ENCODE measurements at places on chromosomes 12 and 14. TPM values are rescaled to one million over a fixed set of nuclear protein-coding genes. Genes with fewer than 3 reads are reported as not detected.

DNA sequence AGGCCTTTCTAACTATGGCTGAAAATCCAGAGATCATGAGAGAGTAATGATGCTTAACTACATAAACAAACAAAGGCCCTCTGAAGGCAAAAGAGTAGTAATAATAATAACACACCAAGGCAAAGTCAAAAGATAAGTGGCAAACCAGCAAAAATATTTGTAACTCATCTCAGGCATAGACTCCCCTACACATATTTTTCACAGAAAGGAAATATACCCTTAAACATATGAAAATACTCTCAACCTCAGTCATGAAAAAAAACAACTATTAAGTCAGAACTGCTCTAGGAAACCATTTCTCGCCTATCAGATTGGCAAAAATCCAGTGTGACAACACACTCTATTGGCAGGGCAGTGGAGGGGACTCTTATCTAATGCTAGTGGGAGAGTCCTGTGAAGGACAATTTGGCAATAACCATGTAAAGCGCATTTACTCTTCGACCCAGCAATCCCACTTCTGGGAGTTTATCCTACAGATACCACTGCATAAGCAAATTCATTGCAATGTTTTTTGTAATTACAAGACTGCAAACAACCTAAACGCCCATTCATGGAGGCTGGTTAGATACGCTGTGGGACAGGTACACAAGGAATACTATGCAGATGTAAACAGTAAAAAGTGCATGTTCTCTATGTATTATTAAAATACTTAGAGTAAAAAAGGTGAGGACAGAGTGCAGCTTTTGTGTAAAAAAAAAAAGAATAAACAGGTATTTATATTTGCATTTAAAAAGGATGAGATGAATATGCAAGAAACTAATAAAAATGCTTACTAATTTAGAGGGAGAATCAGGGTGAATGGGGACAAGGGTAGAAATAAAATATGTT is 26.0 kb upstream of the IL22 start:
- H3K36me3 ChIP-seq = no peaks in the 10 kb centered on the region
- no peak for DNase-seq
- H3K4me1 ChIP-seq = peaks cover 30% of the 10 kb centered on the region

- no peak for DNase-seq
- no peak overlapping the region for H3K4me3 ChIP-seq
- no peak overlapping the region for H3K27ac ChIP-seq
- peaks cover 26% of the 10 kb centered on the region for H3K4me1 ChIP-seq
- no peaks in the 10 kb centered on the region for H3K36me3 ChIP-seq
Observed at GRCh38 chr14:58599707-58600106, 38.1 kb upstream of the DACT1 start.

DNA sequence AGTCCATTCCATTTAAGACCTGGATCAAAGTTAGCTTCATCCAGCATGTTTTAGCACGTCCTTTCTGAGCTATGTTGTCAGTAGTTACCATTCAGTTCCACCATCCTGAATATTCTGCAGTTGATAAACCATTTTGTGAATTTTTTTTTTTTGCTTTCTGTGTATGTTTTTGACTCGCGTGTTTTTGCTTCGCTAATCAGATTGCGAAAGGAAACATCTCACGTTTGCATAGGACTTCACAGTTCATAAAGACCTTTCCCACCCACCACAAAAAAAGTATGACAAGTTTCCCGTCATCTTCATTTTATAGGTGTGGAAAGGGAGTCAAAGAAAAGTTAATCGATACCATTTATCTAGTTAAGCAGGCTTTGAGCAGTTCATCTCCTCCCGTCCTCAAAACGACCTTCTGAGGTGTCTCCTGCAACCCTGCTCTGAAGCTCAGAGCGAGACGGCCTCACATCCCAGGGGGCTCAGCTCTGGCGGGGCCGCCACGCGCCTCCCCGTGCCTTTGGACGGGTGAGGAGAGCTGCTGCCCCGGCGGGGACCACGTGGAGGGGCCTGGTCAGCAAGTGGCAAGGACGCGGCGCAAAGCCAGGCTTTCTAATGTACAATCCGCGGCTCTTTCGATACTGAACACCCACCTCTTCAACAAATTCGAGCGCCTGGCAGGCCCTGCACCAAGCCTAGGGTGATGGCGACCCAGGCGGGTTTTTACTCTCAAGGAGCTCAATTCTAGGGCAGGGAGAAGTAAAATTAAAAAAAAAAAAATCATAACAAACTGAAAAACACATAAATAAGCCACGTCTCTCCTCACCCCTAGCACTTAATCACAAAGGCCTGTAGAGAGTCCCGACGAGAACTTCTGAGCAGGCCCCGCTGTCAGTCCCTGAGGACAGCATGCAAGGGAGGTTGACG is 988 bp upstream of the TMEM263 start:
- H3K4me3 ChIP-seq = peak overlapping the region; percentile 99
- H3K36me3 ChIP-seq = peaks cover 6% of the 10 kb centered on the region
- H3K27ac ChIP-seq = peak overlapping the region; percentile 89
- DNase-seq = no peak
- H3K27me3 ChIP-seq = peaks cover 9% of the 10 kb centered on the region

DNA sequence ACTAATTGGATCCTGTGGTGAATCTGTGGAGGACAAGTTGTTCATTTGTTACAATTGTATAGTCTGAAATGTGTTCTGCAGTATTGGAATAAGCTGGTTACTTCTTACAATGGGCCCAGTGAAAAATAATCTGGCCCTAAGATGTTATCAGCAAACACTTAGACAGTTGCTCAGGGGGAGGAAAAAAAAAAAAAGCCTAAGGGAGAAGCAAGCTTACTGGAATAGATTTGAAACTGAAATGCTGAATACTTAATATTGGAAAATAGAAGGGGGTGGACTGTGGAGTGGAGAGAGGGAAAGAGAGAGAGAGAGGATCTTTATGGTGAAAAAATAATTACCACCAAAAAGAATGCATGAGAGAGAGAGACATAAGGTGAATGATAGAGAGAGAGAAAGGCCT is 4.0 kb downstream of the FOXG1 start:
- H3K4me1 ChIP-seq = peaks cover 3% of the 10 kb centered on the region
- no peak overlapping the region for H3K27ac ChIP-seq
- H3K36me3 ChIP-seq = peaks cover 20% of the 10 kb centered on the region
- no peak overlapping the region for H3K4me3 ChIP-seq
- peaks cover 47% of the 10 kb centered on the region for H3K27me3 ChIP-seq
- no peak for DNase-seq

DNA sequence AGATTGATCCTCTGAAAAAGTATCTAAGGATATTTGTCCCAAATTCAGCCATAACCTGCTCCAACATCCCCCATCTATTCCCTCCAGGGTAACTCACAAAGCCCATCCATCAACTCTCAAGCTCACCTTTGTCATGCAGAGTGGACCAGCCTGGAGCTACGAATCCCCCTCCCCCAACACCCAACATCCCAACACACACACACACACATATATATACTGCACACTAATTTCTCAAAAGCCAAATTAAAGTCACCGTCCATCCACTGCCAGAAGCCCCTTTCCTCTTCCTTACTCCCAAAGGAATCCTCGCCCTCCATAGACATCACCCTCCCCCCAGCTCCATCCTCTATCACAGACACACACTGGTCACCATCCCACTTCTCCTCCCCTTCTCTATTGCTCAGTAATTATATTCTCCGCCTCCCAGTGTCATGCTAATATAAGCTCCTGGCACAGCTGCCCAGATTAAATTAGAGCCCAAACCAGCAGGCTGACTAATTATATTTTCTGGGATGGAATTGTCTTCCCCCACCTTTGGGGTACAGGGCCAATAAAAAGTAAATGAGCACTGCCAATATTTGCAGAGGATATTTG is 13.5 kb upstream of the TESPA1 start:
- H3K27ac ChIP-seq = no peak overlapping the region
- H3K36me3 ChIP-seq = no peaks in the 10 kb centered on the region
- DNase-seq = no peak
- H3K4me3 ChIP-seq = no peak overlapping the region
- peaks cover 5% of the 10 kb centered on the region for H3K4me1 ChIP-seq

DNA sequence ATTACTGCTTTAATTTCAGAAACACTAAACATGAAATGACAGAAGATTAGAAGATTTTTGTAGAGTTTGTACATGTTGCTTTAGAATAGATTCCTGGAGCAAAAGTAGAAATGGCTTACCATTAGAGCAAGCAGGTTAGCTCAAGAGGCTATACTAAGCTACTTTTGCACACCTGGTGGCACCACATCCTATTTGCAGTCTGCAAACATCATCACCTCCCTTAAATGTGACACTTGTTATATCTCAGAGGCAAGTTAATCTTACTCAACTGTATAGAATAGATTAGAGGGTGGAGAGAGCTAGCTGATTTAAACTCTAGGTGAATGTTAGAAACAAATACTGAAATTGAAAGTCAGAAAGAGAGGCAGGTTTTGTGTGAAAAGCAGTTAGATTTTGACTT is 30.7 kb upstream of the OR4E1 start:
- no peak overlapping the region for H3K27ac ChIP-seq
- no peak overlapping the region for H3K4me3 ChIP-seq
- no peak for DNase-seq
- H3K4me1 ChIP-seq = peaks cover 14% of the 10 kb centered on the region
- H3K36me3 ChIP-seq = no peaks in the 10 kb centered on the region

DNA sequence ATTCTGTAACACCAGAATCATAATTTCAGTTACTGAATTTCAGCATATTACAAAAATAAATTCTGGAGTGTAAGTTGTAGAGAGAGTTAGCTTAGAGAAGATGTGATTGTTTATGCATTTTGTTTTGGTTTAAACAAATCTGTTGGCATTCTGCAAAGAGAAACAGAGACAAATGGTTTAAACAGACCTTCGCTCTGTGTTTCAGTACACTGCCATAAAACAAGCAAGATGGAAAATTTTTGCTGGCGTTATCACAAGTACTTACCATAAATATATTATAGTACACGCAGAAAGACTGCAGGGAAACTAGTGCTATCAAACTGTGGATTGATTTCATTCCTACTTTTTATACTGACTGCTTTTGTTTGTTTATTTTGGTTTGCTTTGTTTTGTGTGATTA is 850.3 kb upstream of the FOXG1 start:
- H3K4me1 ChIP-seq = no peaks in the 10 kb centered on the region
- H3K4me3 ChIP-seq = no peak overlapping the region
- H3K27ac ChIP-seq = no peak overlapping the region
- DNase-seq = no peak

- H3K27me3 ChIP-seq = no peaks in the 10 kb centered on the region
- peak overlapping the region; percentile 11 for H3K27ac ChIP-seq
- peaks cover 4% of the 10 kb centered on the region for H3K36me3 ChIP-seq
- DNase-seq = no peak
- H3K4me3 ChIP-seq = no peak overlapping the region
Observed at GRCh38 chr14:67665868-67666267, 8.6 kb downstream of the VTI1B start.

The CCDC59 gene
- total RNA-seq = 45.1 TPM

All from activated CD8-positive, alpha-beta T cell treated with anti-CD3 and anti-CD28 coated beads, Interleukin-2, amount 10 ng/mL, durations not matched to agents 7 days and 5 days (primary cell).